ENCODE measurements at places on chromosomes 11 and 22.
A peak's percentile ranks its signal among the peaks of the same experiment; 100 is the strongest.

DNA sequence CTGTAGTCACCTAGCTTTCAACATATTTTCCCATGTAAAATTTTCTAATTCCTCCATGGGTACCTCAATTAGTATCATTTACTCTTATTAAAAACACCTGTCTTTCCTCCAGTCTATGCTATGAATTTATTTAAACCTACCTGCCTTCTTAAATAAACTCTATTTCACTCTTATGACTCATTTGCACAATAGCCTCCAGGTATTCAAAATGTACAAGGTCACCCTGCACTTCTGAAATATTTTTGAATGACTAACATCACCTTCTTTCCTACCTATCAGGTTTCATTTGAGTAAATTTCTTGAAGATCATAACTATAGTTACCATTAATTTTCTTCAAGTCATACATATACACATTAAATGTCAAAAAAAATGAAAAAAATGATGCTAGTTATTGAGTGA, 939.7 kb downstream of the DLG2 start:
- DNase-seq: no peak

DNA sequence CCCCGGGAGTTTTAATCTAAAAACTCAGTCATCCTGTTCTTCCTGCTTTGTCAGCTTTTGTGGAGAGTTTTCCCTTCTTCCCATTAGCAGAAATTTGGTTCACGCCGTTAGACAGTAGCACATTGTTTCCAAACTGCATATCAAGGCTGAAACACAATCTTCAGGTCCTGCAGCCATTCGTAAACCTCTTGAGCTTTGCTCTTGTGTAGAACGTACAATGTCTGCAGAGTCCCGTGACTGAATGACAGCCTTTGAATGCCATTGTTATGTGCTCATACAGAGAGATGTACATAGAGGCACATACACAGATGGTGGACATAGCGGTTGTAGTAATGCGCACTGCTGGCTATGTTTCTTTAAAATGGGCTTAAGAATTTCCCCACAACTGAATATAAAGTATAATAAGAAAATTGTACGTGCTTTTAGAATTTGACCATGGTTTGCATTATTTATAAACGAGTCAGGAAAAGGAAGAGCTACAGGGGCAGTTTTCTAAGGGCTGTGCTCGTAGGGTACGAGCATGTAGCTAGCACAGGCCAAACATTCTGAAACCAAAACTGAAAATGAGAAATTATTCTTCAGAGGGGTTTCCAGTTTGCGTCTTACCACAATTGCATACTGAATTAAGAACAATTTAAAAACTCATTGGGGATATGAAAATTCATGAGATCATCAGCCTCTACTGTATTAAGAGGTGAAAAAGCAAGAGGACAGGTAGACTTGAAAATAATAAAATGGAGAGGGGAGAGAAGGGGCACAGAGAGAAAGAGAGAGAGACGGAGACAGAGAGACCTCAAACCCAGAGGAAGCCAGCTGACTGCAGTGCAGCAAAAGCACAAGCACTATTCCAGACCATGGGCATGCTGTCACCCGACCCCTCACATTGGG, 310.1 kb downstream of the CADM1 start:
- DNase-seq: no peak

DNA sequence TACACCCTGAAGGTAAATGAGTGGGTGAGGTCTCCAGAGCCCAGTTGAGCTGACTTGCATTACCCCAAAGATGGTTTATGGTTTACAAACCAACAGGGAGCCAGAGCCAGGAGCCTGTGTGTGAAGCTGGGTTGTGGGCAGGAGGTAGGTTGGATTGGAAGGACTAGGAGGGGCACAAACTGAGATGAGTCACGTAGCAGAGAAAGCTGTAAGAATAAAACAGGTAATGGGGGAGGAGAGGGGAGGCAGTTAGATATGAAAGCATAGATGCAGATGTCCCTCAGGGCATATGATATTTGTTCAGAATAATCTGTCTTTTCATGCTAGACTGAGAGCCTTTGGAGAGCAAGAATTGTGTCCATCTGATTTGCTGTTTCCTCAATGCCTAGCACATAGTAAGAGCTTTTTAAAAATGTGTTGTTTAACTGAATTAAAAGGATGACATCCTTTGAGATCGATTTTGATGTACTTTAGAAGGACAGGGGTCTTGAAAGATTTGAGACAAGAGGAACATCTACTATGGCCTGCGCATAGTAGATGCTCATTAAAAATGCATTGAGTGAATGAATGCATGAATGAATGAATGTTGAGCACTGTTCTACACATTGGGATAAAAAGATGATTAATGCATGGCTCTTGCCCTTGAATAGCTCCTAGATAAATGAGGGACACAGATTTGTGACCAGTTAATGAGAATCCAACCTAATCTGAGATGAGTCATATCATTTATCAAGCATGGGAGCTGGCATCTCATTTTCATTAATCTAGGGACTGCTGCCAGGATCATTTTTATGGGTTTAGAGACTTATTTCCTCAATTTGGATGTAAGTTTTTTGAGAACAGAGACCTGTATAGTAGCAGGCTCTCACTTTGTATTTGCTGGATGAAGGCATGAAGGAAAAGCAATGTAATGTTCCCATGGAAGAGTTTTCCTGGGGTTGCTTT, 175.8 kb upstream of the BDNF start:
- no peak for DNase-seq

DNA sequence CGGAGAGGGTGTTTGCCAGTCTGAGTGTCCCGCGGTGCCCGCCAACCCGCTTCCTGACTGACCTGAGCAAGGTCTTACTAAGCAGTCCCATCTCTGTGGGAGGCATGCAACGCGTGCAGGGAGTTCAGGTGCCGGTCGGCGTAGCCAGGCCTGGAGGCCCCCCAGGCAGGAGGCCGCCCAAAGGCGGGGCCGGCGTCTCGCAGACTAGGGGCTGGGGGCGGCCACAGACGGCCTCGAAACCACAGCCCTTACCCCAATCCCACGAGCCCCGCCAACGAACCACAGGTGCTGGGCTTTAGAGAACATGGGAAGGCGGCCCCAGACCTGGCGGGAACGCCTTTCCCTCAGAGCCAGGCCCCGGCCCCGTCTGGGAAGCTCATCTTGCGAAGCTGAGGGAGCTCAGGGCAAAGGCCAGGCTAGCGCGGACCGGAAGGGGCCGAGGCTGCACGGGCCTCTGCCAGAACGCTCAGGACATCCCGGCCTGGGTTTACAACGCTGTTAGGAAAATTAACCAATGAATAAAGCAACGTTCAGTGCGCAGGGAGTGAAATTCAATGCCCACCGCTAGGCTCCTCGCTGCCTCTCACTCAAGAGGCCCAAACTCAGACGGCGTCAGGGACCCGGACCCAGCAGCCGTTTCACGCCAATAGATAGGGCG, 2.1 kb upstream of the MTFP1 start:
- DNase-seq: peak; percentile 24

GRCh38 chr22:31891366-31892079, 52.8 kb upstream of the YWHAH start:
- DNase-seq: no peak

DNA sequence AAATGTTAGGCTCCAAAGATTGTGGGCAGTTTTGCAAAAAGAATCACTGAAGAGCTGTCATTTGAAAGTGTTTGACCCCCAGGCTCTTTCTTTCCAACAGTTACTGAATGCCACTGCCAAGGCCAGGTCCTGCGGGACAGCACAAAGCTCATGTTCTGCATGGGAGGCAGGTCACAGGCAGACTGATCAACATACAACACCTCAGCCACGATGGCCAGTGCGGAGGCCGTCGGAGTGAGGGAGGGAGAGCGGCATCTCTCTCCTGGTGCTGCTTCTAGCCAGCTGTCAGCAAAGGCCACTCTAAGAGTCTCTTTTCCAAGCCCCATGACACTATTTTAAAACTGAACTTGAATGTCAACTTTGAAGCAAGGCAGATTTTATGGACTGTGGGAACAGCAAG, 49.9 kb downstream of the ARFGAP3 start:
- no peak for DNase-seq

DNA sequence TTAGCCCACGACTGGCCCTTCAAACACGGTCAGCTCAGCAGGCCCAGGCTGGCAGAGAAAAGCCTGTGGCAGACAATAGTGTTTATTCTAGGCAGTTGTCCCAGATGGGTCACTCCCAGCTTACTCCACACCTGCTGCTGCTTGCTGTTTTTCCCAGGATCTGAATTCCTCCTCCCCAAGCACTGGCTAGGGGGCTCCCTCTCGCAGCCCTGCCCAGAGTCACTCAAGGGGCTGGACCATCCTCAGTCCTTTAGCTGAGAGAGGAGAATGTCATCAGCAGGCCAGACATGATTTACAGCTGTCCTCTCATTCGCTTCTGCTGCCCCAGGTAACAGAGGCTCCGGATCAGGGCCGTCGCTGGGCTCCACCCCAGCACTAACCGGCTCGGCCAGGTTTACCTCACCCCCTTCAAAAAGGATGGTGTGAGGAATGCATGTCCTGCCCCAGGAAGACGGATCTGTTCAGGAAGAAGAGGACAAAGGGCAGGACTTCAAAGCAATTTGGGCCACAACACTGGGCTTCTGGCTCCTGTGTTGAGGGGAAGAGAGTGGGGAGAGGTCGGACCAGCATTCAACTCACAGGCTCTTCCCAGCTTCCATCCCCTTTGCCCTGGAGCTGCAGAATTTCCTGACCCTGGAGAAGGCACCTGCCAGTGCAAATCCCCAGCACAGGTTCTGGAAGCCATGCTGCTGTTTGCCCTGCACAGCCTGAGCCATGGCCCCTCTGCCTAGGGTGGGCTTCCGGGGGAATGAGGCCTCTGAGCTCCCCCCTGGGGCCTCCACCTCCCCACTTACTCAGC, 59.7 kb upstream of the BARX2 start:
- DNase-seq: no peak

DNA sequence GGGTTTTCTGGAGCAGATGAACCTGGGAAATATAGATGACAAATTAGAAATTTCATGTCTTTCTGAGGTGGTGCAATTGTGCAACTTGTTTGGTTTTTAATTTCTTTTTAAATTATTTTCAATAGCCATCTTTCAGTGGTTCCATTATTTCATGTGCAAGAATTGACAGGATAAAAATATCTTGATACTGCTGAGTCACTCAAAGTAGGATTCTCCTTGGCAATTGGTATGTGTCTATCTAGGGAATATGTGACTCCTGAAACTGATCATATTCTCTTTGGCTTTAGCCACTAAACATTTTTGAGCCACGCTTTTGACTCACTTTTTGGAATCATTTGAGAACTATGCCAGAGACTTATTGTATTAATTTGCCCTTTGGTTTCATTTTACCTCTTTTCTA, 331.5 kb downstream of the KCNA4 start:
- DNase-seq: no peak

- no peak for DNase-seq
Observed at GRCh38 chr11:70854901-70855556, 397.3 kb downstream of the SHANK2 start.

DNA sequence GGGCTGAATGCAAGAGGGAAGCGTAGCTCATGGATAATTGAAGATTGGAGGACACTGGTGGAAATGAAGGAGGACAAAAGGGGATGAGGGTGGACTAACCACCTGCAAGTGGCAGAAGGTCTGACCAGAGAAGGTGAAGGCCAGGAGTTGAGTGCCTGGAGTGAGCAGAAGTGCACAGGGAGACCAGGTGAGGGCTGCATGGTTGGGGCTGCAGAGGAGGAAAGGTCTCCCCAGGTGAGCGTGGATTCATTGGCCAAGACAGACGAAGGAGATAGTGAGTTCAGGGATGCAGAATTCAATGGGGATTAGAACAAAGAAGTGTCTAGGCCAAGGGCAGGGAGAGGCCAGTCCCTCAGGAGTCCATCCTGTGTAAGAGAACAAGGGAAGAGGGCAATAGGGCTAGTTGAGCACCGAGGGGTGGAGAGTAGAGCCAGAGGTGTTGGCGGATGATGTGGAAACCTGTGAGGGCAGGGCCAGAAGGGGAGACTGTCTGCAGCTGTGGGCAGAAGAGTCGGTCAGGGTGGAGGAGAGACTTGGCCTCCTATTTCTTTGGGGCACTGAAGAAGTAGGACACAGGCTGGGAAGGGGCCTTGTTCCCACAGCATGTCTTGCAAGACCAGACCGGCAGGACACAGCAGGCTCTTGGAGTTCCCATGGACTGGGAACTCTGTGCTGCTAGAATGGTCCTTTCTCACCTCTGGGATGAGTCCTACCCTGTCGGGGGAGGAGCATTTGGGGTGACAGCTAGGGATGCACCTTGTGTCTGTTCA, 6.7 kb downstream of the TRIM29 start:
- no peak for DNase-seq

GRCh38 chr11:31687256-31687655, 123.9 kb downstream of the PAX6 start:
- no peak for DNase-seq

- no peak for DNase-seq
Observed at GRCh38 chr11:111001081-111001430, 244.5 kb upstream of the POU2AF2 start.

DNA sequence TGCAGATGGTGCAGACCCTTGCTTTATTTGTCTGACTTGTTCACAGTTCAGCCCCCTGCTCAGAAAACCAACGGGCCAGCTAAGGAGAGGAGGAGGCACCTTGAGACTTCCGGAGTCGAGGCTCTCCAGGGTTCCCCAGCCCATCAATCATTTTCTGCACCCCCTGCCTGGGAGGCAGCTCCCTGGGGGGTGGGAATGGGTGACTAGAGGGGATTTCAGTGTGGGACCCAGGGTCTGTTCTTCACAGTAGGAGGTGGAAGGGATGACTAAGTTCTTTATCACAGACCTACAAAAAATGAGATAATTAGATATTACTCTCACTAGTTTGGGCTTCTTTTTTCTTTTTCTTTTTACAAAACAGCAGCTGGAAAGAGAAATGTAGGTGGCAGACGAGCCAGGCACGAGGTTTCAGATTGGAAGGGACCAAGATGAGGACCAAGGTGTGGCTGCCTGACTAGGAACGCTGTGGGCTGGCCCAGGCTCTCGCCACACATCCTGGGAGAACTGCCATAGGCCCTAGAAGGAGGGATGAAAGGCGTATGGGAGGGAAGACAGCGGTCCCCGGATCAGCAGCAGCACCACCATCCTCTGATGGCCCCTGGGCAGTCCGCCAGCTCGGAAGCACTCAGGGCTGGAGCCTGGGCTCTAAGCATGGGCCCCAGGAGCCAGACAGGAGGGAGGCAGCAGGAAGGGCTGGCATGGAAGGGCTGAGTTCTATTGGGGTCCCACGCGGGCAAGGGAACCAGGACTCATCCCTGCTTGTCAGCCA, 14.2 kb downstream of the TXN2 start:
- DNase-seq: no peak

DNA sequence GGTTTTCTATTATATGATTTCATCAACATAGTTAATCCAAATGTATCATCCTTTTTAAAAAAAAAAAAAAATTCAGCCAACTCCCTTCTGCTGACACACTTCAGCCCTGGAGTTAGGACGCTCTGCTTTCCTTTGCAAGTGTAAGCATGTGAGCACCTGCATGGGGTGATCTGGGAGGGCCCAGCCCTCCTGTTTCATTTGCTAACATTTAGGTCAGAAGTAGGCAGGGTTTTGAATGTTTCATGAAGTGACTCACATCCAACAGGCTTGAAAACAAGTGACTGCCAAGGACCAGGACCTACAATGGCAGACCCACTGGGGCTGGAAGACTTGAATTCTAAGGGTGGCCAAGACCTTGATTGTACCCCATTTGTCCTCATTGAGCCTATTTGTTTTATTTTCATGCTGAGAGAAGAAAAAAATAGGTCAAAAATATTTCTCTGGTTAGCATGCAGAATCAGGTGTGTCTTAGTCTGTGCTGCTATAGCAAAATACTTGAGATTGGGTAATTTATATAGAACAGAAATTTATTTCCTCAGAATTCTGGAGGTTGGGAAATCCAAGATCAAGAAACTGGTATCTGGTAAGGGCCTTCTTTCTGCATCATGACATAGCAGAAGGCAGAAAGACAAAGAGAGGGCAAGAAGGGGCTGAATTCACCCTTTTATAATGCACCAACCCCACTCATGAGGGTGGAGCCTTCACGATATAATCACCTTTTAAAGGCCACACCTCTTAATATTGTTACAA, 137.6 kb downstream of the CD44 start:
- no peak for DNase-seq

GRCh38 chr11:70471254-70471653, 72.9 kb downstream of the CTTN start:
- DNase-seq: no peak
